ENCODE measurements at places on chromosomes 7 and 10. TPM values are rescaled to one million over a fixed set of nuclear protein-coding genes. Genes with fewer than 3 reads are reported as not detected.

DNA sequence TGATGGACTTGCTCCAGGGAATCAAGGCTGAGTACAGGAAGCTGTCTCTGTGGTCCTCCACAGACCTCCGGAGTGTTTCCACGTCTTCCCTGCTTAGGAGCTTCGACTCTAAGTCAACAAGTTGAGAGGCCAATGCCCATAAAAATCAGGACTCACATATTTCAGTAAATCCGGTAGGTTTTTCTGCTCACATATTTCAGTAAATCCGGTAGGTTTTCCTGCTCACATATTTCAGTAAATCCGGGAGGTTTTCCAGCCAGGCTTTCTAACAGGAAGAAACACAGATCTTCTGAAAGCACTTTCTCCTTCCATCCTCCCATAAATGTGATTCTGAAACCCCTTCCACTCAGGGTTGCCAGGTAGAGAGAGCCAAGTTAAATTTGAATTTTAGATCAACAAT is 340.1 kb upstream of the SHH start:
- DNase-seq, result no peak

NEUROG3 gene
- total RNA-seq, result not detected

IFIT3 gene
- total RNA-seq, result 31.0 TPM

GRCh38 chr7:121420976-121421375 is 24.9 kb upstream of the FAM3C start:
- DNase-seq, result no peak

- DNase-seq, result peak; percentile 9
Observed at GRCh38 chr7:293681-294439, 3.9 kb downstream of the FOXL3 start.

GRCh38 chr10:133131053-133131452 is 29.0 kb upstream of the KNDC1 start:
- DNase-seq, result peak; percentile 55

MYO1G gene
- 51.3 TPM for total RNA-seq

GRCh38 chr10:91124016-91124415 is 96.4 kb upstream of the PCGF5 start:
- DNase-seq, result no peak

ZNF239 gene
- total RNA-seq, result 4.0 TPM

DNA sequence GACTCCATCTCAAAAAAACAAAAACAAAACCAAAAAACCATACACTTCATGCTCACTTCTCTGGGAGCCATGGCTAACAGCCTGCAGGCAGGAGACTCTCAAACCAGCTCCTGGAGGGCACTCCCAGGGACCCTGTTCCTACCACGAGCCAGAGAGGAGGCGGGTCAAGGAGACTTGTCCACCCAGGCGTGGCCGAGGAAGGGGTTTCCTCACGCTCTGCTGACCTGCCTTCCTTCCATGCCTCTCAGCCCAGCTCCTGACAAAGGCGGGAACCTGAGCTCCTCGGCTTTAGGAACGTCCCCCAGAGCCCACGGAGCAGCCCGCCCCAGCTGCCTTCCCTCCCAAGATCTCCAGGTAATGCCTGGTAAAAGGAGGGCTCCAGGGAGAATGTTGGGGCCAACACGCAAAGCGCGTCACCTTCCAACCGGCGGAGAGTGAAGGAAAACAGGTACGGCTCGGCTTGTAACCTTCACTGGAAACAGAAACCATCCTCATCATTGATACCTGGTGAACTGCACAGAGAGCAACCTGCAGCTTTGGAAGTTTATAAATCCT is 9.5 kb downstream of the GPR146 start:
- no peak for DNase-seq

- DNase-seq, result peak; percentile 80
Observed at GRCh38 chr10:133161486-133162109, 1.6 kb downstream of the KNDC1 start.

- peak; percentile 58 for DNase-seq
Observed at GRCh38 chr7:155594961-155595366, 48.6 kb upstream of the CNPY1 start.

DNA sequence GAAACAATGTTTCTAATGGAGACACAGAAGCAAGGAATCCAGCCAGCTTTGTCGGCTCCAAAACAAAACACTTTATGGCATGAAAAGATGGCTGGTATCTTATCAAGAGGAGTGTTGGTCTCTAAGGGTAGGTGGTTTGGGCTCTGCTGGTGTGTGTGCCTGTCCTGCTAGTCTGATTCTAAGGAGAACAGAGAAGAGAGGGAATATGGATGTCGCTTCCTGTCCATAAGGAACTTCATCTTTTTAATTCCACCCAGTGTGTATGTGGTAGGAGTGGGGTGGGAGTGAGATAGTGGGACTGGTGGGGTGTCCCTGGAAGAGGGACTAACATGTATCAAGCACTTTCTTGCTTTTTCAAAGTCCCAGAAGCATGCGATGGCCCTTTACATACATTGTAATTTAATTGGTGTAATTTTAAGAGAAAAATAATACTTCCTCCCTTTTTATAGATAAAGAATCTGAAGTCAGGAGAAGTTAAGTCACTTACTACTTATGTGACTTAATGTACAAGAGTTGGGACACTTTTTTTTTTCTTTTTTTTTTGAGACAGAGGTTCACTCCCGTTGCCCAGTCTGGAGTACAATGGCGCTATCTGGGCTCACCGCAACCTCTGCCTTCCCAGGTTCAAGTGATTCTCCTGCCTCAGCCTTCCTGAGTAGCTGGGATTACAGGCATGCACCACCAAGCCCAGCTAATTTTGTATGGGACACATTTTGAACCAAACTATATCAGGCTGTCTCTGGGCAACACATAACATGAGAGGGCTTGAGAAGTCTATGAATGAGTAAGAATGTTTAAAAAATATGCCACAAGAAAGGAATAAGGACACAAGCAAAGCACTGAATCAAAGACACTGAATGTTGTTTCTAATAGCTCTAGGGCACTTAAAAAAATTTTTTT is 18.8 kb downstream of the NT5C3A start:
- DNase-seq, result no peak

- no peak for DNase-seq
Observed at GRCh38 chr10:62047960-62048383, 146.5 kb downstream of the ARID5B start.

Data from upper lobe of left lung (tissue), 6 donors.